ENCODE measurements at places on chromosomes 4 and X.
A peak's percentile ranks its signal among the peaks of the same experiment; 100 is the strongest.

- no peak for DNase-seq
Observed at GRCh38 chr4:9994246-9994847, 26.9 kb downstream of the SLC2A9 start.

DNA sequence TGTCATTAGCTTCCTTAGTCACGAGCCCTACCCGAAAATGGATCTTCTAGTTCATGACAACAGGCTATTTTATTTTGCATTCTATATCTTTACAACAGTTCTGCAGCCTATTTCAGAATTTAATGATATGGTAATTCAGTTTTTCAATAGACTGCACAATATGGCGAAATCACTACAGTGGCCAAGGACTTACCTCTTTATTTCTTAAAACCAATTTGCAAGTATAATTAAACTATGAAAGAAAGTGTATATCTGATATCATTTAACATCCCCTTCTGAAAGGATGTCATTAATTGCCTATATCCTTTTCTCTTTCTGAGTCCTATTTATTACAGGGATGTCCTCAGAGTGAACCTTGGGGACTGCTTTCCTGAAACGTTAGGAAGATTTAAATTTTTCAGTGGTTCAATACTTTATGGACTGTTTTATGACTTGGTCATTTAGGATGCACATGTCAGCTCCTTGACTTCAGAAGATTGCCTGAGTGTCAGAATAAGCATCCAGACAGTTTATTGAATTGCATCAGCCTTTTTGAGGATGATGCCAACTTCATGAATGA is 190.8 kb upstream of the GEMIN8 start:
- no peak for DNase-seq

- no peak for DNase-seq
Observed at GRCh38 chr4:26075583-26075982, 161.6 kb downstream of the SMIM20 start.

DNA sequence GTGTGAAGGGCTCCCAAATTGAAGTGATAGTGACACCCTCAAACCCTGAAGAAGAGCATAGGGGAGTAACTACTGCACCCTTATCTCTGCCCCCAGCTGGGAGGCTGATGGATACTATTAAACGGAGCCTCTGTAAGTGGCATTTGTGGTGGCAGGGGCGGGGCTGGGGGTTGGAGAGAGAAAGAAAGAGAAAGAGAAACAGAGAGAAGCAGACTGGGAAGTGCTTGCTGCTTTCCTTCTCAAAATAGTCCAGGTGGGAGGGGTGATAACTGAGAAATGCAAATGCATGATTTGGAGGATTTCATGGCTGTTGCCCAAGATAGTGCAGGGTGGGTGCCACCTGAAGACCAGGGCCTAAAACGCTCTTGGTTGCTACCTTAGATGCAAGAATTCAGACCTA is 253.5 kb upstream of the GATB start:
- DNase-seq, result peak; percentile 9

- DNase-seq, result no peak
Observed at GRCh38 chrX:153921070-153921469, 5.0 kb downstream of the ARHGAP4 start.

DNA sequence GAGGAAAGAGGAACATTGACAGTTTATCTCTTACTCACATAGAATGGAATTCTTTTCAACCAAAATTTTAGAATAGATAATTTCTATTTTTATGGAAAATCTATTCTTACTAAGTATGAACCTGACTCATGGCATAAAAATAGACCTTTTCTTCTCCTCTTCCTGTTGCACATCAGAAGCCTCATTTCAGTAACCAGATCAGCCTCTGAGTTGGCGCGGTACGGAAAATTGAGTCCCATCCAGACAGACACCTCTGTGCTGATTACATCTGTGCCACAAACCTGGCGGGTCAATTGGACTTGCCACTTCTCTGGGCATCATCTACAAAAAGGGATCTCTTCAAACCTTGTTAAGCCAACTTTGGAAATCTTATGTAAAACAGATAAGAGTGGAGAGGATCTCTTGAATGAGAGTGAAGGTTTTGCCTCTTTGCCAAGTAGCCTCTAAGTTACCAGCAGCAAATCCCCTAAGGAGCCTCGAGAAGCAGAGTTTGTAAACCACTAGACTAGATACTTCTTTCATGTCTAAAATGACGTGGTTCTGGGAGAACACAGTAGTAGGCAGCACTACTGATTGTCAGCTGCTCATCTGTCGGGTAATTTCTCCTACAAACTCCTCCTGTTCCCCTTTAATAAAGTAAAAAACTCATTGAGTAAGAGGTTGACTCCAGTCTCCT is 37.4 kb downstream of the TENM3 start:
- DNase-seq, result no peak

- no peak for DNase-seq
Observed at GRCh38 chrX:4825550-4825949, 1112.1 kb upstream of the PRKX start.

- DNase-seq, result no peak
Observed at GRCh38 chr4:147714575-147715401, 17.1 kb upstream of the ARHGAP10 start.

GRCh38 chr4:8393593-8394038 is 46.9 kb downstream of the ACOX3 start:
- no peak for DNase-seq

DNA sequence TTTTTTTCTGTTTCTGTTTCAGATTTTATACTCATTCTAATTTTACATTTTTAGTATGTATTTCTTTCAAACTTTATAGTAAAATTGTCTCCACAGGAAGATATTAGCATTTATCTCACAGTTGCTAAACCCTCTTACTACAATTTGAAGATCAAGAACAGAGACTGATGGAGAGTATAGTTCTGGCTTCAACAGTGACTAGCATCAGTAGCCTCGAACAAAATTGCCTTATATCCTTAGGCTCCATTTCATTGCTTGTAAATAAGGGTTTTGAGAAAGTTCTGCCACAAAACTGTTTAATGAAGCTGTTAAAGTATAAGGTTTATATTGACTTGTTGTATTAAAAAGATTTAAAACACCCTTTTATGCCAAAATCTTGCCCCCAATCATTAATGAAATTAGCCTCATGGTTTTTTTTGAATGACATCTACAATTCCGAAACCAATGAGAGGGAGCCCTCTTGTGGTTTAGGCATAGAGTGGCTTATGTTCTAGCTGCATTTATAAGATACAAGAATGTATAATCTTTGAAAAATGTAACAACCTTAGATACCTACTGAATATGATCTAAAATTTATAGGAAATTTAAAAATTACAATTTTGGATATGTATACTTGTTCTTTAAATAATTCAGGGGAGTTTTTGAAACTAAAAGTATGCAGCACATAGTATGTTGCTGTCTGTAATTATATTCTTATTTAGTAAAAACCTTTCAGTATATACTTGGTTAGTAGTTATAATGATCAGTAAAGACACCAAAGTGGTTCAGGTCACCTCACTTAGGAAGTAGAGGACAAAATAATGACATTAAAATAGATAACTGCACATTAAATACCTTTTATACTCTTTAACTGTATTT is 109.8 kb upstream of the HPGD start:
- peak; percentile 40 for DNase-seq

- DNase-seq, result peak; percentile 8
Observed at GRCh38 chr4:76950956-76951671, 1.6 kb downstream of the SEPTIN11 start.

DNA sequence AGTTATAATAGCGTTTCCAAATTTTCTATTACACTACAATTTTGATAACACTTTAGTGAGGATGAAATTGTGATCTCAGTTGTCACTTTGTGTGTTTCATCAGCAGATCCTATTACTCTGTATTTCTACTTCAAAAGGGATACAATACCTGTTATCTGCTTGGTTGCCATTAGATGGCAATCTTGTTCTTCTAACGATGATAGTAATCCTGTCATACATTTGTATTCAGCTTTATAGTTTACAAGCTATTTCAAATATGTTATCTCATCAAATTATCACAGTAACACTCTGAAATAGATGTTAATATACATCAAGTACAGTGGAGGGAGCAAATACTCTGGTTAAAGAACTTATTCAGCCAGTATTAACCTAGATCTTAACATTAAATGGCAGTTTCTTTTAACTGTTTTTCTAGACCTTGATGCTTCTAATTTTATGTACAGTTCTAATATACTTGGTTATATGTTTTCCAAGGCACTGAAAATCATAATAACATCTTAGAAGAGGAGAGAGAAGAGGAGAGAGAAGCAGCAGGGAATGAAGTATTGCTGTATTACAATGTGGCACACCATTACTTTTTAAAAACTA is 292.0 kb downstream of the CCSER1 start:
- DNase-seq, result peak; percentile 16

DNA sequence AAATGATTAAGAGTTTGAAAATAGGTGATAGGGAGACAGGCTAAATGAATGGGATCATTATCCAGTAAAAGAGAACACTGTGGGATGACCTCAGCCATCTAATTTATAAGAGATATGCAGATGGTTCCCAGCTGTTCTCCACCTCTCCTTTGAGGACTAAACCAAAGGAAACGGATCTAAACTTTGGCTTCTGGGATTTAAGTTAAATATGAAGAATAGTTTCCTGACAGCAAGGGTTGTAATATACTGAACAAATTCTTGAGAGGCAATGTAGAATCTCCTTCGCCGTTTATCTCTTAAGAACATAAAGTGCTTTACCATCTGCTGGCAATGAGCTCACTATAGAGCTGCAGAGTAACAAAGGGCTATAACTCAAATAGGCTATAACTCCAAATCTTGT is 35.4 kb upstream of the HPGDS start:
- no peak for DNase-seq

DNA sequence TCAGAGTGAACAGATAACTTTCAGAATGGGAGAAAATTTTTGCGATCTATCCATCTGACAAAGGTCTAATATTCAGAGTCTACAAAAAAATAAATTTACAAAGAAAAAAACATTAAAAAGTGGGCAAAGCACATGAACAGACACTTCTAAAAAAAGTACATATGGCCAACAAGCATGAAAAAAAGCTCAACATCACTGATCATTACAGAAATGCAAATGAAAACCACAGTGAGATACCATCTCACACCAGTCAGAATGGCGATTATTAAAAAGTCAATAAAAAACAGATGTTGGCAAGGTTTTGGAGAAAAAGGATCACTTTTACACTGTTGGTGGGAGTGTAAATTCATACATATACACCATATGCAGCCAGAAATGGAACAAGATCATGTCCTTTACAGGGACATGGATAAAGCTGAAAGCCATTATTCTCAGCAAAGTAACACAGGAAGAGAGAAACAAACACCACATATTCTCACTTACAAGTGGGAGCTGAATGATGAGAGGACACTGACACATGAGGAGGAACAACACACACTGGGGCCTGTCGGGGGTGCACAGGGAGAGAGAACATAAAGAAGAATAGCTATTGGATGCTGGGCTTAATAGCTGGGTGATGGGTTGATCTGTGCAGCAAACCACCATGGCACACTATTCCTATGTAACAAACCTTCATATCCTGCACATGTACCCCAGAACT is 41.6 kb upstream of the ITM2A start:
- DNase-seq, result no peak

DNA sequence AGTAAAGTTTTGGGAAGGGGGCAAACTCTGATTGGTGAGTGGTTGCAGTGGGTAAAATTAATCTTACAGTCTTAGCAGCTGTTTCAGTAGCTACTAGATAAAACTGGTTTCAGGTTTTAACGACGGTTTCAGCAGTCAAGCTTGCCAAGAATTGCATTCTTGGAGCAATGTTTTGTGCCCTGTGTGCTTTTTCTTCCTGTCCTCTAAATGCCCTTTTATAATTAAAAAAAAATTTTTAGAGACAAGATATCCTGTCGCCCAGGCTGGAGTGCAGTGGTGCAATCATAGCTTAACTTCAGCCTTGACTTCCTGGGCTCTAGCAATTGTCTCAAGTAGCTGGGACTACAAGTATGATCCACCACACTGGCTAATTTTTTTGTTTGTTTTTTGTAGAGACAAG is 6.3 kb upstream of the PPEF2 start:
- DNase-seq, result no peak

GRCh38 chr4:74037076-74037955 is 1.2 kb downstream of the CXCL3 start:
- no peak for DNase-seq

GRCh38 chr4:185359767-185360446 is 35.8 kb downstream of the LRP2BP start:
- no peak for DNase-seq

DNA sequence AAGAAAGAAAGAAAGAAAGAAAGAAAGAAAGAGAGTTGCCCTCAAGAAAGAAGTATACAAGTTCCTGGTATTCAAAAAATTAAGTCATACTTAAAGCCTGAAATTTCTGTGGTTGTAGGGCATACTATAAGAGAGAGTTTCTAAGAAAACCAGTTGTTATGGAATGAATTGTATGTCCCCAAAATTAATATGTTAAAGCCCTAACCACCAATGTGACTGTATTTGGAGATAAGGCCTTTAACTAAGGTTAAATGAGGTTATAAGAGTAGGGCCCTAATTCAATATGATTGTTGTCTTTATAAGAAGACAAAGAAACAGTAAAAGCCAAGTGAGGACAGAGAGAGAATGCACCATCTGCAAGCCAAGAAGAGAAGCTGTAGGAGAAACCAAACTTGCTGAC is 521.1 kb downstream of the CCSER1 start:
- DNase-seq, result no peak

DNA sequence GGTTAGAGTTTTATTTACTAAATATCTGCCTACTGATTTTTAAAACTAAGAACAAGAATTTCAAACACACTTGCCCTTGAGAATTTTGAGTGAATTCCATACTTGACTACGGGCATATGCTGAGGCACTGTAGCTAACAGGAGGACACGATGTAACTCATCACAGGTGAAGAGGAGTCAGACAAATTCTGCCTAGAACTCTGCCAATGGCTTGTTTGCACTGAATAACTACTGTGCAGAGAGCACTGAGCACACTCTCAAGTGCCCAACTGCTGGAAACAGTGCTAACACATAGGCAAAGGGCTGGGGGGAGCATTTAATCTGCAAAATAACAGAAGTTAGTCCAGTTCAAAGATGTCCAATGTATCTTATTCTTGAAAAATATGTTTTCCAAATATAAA is 104.4 kb downstream of the WDFY3 start:
- DNase-seq, result no peak
